Small intestine (tissue), 16 donors: ENCODE measurements at places on chromosomes 13 and 19. TPM values are rescaled to one million over a fixed set of nuclear protein-coding genes. Genes with fewer than 3 reads are reported as not detected.

DNA sequence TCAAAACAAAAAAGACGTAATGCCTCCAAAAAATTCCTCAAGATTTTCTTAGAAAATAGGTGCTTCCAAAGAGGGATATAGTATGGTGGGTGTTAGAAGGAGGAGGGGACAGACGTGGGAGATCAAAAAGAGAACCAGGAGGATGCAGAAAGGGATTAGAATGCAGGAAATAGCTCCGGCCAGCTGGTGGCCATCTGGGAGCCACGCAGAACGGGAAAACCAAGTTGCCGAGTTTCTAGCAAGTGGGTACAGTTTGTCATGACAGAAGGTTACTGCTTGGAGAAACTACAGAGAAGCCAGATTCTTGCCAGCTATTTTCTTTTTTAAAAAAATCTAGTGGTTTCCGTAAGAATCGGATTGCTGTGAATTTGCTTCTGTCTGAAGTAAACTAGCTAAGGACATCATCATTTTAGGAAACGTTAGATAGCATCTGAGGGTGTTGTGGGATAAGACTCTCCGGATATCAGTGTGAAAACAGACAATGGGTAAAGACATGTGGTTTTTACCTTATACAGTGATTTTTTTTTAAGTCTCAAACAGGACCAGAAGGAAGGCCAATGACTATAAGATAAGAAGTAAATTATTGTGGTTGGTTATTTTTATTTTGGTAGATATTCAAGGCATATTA, 104.9 kb downstream of the HSPH1 start:
- no peak for DNase-seq
- H3K4me3 ChIP-seq: no peak overlapping the region
- no peaks in the 10 kb centered on the region for H3K27me3 ChIP-seq
- H3K4me1 ChIP-seq: no peaks in the 10 kb centered on the region
- H3K27ac ChIP-seq: no peak overlapping the region
- no peaks in the 10 kb centered on the region for H3K36me3 ChIP-seq

GRCh38 chr13:40692946-40693345, 26.5 kb upstream of the FOXO1 start:
- H3K4me3 ChIP-seq: no peak overlapping the region
- no peaks in the 10 kb centered on the region for H3K4me1 ChIP-seq
- H3K27ac ChIP-seq: no peak overlapping the region
- DNase-seq: no peak

GRCh38 chr13:107305178-107305577, 737.2 kb upstream of the ARGLU1 start:
- no peaks in the 10 kb centered on the region for H3K27me3 ChIP-seq
- DNase-seq: no peak
- H3K4me3 ChIP-seq: no peak overlapping the region
- H3K4me1 ChIP-seq: no peaks in the 10 kb centered on the region
- no peaks in the 10 kb centered on the region for H3K36me3 ChIP-seq

Gene CYP4F2
- 45.1 TPM for polyA plus RNA-seq

DNA sequence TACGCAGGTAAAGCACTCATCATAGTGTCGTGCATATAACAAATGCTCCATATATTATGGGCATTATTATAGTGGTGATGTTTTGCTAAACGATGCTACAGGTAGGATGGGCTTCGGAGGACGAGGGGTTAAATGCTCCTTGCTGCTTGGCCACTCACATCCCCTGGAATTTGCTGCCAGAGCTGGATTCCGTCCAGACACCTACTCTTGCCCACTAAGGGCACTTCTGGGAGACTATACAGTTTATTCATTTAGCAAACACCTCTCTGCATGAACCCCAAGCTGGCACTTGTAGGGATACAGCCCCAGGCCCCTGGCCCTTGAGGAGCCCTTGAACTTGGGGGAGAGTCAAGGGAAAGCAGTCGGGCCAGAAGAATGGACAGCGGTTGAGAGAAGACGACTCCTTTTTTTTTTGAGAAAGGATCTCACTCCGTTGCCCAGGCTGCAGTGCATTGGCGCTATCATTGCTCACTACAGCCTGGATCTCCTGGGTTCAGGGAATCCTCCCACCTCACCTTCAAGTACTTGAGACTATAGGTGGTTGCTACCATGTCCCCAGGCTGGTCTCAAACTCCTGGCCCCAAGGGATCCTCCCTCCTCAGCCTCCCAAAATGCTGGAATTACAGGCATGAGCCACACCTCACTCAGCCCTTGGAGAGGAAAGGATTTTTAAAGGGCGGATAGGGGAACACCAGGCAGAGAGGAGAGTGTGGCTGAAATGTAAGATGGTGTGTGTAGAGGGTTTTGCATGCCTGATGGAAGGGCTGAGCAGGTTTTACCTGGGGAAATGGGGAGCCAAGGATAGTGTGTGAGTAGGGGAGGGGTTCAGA, 1.1 kb upstream of the MRPL34 start:
- peak overlapping the region; percentile 89 for H3K27ac ChIP-seq
- H3K36me3 ChIP-seq: no peaks in the 10 kb centered on the region
- peaks cover 22% of the 10 kb centered on the region for H3K4me1 ChIP-seq
- H3K27me3 ChIP-seq: no peaks in the 10 kb centered on the region
- no peak overlapping the region for H3K4me3 ChIP-seq
- no peak for DNase-seq

GRCh38 chr13:105960326-105960725, 575.1 kb downstream of the EFNB2 start:
- H3K4me1 ChIP-seq: no peaks in the 10 kb centered on the region
- no peaks in the 10 kb centered on the region for H3K36me3 ChIP-seq
- no peak overlapping the region for H3K4me3 ChIP-seq
- H3K27me3 ChIP-seq: no peaks in the 10 kb centered on the region

Gene CKM
- 9.1 TPM for polyA plus RNA-seq

- no peak overlapping the region for H3K4me3 ChIP-seq
- H3K36me3 ChIP-seq: no peaks in the 10 kb centered on the region
- no peaks in the 10 kb centered on the region for H3K4me1 ChIP-seq
- DNase-seq: no peak
- no peak overlapping the region for H3K27ac ChIP-seq
Measured at GRCh38 chr13:99270518-99270917, 12.3 kb upstream of the GPR18 start.

- H3K27ac ChIP-seq: no peak overlapping the region
- no peaks in the 10 kb centered on the region for H3K27me3 ChIP-seq
- H3K4me3 ChIP-seq: no peak overlapping the region
Measured at GRCh38 chr19:49094505-49095482, 9.5 kb downstream of the SNRNP70 start.

DNA sequence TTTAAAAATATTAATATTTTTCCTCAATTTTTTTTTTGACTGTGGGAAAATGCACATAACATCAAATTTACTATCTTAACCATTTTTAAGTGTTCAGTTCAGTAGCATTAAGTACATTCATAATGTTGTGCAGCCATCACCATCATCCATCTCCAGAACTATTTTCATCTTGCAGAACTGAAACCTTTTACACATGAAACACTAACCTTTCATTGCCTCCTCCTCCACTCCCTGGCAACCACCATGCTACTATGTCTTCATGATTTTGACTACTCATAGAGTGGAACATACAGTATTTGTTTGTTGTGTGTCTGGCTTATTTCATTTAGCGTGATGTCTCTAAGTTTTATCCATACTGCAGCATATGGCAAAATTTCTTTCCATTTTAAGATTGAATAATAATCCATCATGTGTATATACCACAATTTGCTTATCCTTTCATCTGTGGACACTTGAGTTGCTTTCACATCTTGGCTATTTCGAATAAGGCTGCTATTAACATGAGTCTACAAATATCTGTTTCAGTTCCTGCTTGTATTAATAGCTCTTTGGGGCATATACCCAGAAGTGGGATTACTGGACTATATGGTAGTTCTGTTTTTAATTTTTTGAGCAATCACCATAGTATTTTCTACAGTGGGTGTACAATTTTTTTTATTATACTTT, 376.4 kb downstream of the MTUS2 start:
- H3K27ac ChIP-seq: no peak overlapping the region
- DNase-seq: no peak
- no peaks in the 10 kb centered on the region for H3K27me3 ChIP-seq
- no peaks in the 10 kb centered on the region for H3K36me3 ChIP-seq

DNA sequence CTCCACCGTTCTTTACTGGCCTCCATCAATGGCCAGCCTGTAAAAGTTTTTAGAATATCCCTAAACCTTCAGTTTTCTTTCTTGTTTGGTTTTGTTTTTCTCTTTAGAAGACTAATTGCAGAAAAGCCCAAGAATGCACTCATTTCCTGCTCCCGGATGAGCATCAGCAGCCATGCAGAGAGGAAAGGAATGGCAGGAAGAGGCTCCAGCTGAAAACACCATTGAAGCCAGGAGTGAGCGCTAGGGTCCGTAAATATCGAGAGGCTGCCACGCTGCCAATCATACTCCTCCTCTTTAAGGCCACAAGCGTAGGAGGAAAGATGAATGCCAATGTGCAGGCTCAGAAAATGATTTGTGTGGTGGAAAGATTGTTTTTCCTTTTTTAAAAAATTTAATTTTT, 57.4 kb upstream of the UBE2L5 start:
- no peak overlapping the region for H3K4me3 ChIP-seq
- no peaks in the 10 kb centered on the region for H3K27me3 ChIP-seq
- no peak overlapping the region for H3K27ac ChIP-seq

DNA sequence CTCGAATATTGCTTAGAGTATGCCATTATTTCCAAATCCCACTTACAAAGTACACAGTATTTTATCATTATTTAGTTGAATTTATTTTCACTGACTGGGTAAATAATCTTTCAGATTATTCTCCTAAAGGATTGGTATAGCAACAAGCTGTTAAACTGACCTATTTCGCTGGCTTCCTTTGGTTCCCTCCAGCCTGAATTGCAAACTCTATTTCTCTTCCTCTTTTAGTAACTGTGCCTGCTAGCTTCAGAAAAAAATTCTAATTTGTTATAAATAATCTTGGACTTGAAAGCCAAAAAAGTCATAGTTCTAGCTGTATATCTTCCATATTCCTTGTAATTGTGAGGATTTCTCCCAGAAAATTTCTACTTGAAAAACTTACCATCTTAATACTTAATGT, 15.0 kb upstream of the CCNA1 start:
- no peaks in the 10 kb centered on the region for H3K36me3 ChIP-seq
- no peak overlapping the region for H3K4me3 ChIP-seq
- no peak for DNase-seq
- peaks cover 9% of the 10 kb centered on the region for H3K4me1 ChIP-seq
- no peaks in the 10 kb centered on the region for H3K27me3 ChIP-seq

DNA sequence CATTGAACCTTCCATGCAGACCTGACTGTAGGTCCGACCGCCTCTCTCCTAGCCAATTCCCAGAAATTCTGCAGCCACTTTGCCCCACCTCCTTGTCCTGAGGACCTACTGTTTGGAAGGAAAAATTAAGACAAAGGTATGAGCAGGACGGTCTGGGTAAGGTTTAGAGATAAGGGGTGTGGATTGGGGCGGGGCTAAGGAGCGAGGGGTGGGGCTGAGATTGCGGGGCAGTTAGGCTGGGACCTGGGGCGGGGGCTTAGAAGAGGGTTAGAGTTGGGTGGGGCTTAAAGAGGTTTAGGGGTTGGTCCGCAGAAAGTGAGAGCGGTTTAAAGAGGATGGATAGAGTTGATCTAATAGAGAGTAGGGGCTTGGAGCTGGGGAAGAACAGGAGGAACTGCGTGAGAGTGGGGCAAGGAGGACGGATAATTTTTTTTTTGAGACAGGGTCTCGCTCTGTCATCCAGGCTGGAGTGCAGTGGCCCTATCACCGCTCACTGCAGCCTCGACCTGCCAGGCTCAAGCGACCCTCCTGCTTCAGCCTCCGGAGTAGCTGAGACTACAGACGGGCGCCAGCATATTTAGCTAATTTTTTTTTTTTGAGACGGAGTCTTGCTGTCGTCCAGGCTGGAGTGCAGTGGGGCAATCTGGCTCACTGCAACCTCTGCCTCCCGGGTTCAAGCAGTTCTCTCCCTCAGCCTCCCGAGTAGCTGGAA, 1.7 kb upstream of the ZNF865 start:
- no peak overlapping the region for H3K27ac ChIP-seq
- peaks cover 30% of the 10 kb centered on the region for H3K36me3 ChIP-seq
- no peak overlapping the region for H3K4me3 ChIP-seq
- DNase-seq: no peak

DNA sequence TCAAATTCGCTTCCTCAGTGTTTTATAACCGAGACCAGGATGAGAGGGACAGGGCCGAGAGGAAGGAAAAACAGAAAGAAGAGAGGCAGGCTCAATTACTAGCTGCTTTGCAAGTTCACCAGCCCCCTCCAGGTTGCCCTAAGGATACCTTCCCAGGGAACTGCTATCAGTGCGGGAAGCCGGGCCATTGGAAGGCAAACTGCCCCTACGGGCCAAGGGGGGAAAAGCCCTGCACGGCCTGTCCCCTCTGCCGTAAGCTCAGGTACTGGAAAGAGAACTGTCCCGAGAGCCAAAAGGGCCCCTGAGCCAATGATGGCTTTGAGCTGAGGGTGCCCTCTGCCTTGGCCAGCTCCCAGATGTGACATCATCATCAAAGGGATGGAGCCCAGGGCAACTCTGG, 3.2 kb upstream of the ERVV-1 start:
- H3K36me3 ChIP-seq: no peaks in the 10 kb centered on the region
- H3K27ac ChIP-seq: no peak overlapping the region
- no peak for DNase-seq

DNA sequence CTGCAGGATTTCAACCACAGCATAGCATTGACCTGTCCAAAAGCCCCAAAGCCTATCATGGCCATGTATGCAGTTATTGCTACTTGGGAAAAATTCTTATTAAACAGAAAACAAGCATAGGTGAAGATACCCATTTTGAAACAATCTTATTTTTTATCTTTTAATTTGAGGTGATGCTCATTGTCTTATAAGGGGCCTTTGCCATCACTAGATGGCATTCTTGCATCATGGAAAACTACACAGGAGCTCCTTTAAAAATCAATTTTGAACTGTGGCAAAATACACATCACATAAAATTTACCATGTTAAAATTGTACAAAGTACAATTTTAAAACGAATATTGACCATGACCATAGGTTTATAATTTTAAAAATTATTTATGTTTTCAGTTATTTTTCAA, 38.9 kb upstream of the ZNF835 start:
- no peaks in the 10 kb centered on the region for H3K4me1 ChIP-seq
- no peak for DNase-seq
- no peaks in the 10 kb centered on the region for H3K27me3 ChIP-seq
- no peak overlapping the region for H3K4me3 ChIP-seq
- no peaks in the 10 kb centered on the region for H3K36me3 ChIP-seq

DNA sequence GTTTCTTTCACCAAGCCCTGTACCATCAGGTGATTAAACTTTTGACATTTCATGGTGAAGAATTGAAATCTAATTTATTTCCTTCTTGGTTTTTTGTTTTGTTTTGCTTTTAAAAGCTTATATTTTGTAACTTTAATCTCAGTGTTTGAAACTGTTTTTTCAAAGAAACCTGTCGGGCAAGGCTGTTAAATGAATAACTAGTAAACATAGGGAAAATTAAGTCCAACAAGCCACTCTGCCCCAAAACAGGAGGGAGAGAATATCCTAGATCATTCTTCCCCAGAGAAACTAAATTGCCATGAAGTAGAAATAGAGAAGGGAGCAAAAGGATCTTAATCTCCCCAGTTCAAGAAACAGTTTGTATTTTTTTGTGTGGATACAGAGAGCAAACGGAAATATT, 98.2 kb downstream of the FREM2 start:
- no peak overlapping the region for H3K27ac ChIP-seq
- no peak overlapping the region for H3K4me3 ChIP-seq
- no peak for DNase-seq

- H3K4me3 ChIP-seq: no peak overlapping the region
- DNase-seq: peak; percentile 62
- peaks cover 4% of the 10 kb centered on the region for H3K4me1 ChIP-seq
Measured at GRCh38 chr19:44684892-44685863, 13.8 kb upstream of the CEACAM16 start.
